Thoracic aorta (tissue), 2 donors: ENCODE measurements at places on chromosomes 13 and 19.

DNA sequence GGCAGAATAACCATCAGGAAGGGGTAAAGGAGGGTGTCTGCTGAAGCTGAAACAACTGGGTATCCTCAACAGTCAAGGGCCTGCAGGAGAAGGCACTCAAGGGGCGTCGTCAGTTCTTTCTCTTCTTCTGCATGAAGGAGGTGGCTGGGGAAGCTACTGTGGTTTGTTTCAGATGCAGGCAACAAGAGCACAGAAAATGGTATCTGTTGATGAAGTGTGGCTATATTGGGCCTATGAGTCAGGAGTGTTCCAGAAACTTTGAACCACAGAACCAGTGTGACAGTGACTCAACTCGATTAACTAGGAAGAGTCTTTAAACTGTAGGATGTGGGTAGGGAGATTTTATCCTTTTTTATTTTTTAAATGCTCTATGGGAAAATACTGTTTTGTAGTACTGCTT, 686.3 kb downstream of the FGF9 start:
- DNase-seq, result no peak

GRCh38 chr13:62337109-62337880, 921.6 kb upstream of the PCDH20 start:
- DNase-seq, result no peak

- no peak for DNase-seq
Observed at GRCh38 chr13:112012705-112013085, 54.3 kb upstream of the SOX1 start.

- no peak for DNase-seq
Observed at GRCh38 chr19:6227156-6227935, 52.4 kb downstream of the MLLT1 start.

- DNase-seq, result no peak
Observed at GRCh38 chr13:59016250-59016649, 1147.5 kb downstream of the DIAPH3 start.

- no peak for DNase-seq
Observed at GRCh38 chr13:39329182-39329639, 273.8 kb downstream of the LHFPL6 start.

DNA sequence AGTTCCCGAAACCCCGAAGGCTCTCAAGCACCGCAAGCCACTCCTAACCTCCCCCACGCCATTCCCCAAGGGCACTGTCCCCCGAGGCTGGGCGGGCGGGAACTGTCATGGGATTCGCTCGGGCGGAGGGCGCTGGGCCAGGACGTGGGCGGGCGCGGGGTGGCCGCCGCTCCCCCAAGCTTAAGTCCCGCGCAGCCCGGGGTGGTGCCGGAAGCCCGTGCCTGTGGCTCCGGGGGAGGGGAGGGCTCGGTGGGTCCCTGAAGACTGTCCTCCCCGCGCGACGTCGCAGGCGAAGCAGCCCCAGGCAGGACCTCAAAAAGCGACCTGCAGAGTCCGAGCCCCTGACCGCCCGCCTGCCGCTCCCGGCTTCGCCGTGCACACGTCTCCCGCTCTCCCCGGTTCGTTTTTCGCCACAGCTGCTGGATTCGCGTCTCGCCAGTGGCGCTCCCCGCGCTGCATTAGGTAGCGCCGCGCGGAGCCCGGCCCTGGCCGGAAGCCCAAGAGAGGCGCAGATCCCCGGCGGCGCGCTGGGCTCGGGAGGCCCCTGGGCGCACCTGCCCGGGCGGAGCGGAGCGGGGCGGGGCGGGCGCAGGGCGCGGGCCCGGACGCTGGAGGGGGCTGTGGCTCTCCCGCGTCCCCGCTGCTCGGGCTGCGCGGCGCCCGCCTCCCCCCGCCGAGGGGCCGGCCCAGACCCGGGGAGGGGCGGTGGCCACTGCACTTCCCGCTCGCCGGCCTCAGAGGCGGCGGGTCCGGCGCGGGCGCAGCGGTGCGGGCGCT, at the start of gene FARP1:
TSS of gene FARP1 (plus strand) at position 715 of the 777 bp plus-strand sequence. CDS start 70,149 bp downstream, outside the sequence.
- no peak for DNase-seq

- no peak for DNase-seq
Observed at GRCh38 chr19:35061583-35062373, 20.3 kb downstream of the HPN start.

- no peak for DNase-seq
Observed at GRCh38 chr13:99327126-99327525, 19.9 kb upstream of the GPR183 start.
